ENCODE measurements at places on chromosomes 2 and 18.
A peak's percentile ranks its signal among the peaks of the same experiment; 100 is the strongest.

DNA sequence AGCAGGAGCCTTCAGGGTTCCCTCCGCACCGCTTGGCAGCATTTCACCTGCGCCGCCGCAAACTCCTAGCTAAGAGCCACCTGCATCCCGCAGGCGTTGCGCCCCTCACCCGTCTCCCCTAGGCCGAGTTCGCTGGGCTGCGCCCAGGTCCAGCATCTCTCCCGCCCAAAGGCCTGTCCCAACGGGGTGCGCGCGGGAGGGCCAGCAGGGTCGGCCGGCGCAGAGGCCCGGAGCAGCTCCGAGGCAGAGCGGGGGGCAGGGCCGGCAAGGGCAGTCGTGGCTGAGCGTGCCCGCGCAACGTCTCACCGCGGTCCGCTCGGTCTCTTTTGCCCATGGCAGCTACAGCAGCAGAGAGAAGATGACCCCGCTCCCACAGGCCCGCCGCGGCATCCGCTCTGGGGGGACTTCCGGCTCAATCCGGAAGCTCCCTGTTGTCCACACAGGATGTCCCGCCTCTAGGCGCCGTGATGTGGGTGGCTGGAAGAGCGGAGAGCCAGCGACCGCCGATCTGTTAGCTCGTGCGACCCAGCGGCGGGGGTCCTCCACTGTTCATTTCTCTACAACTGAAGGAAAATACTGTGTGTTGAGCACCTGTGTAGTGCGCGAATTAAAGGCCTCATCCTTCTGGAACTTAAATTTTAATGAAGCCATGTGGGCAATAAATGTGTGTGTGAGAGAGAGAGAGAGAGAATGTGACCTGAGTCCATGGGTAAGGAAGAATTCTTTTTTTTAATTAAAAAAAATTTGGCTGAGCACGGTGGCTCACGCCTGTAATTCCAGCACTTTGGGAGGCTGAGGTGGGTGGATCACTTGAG is at the start of gene ERCC3:
Gene ERCC3, minus strand, starts transcription at position 397 of the 815 bp plus-strand sequence. Its CDS starts 63 bp downstream, at position 334.
- DNase-seq: peak; percentile 96

GRCh38 chr18:24878289-24878688 is 417.9 kb downstream of the HRH4 start:
- DNase-seq: peak; percentile 52

GRCh38 chr2:10449838-10450691 is 1.9 kb upstream of the ODC1 start:
- no peak for DNase-seq

GRCh38 chr2:6909431-6910385 is 7.5 kb upstream of the RNF144A start:
- no peak for DNase-seq

- DNase-seq: no peak
Observed at GRCh38 chr2:238255636-238256035, 15.8 kb upstream of the HES6 start.

GRCh38 chr18:13294309-13294708 is 75.7 kb downstream of the LDLRAD4 start:
- DNase-seq: no peak

Data from mesendoderm (in vitro differentiated cells).